ENCODE measurements at places on chromosomes 7 and 10.

- no peak for DNase-seq
These were observed 3.0 kb downstream of the SEMA4G start for GRCh38 chr10:100972115-100972903.

DNA sequence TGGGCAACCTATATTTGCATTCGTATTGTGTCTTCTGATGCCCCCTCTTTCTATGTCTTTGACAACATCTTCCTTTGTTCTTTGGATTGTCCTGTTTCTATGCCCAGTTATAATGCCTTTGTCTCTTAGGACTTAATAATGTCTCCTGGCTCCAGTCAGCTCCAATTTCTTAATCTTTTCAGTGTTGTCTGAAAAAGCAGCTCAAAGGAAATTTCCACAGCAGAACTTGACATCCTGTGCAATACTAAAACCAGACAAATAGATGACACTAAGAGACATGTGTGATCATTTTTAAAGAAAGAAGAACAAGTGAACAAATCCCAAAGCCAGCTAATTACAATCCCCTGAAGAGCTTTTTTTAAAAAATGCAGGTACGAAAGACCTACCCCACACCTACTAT, 47.7 kb upstream of the RNF148 start:
- DNase-seq: no peak

DNA sequence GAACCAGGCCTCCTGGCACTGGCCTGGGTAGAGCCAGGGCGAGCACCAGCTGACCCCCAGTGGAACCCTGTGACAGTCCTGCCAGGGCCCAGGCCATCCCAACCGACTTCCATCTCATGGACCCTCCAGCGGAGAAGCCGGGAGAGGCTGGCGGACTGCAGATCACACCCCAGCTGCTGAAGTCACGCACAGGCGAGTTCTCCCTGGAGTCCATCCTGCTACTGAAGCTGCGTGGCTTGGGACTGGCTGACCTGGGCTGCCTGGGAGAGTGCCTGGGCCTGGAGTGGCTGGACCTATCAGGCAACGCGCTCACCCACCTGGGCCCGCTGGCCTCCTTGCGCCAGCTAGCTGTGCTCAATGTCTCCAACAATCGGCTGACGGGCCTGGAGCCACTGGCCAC, 4.7 kb downstream of the RARRES2 start:
- DNase-seq: no peak

GRCh38 chr10:44949127-44949802, 10.3 kb upstream of the RASSF4 start:
- no peak for DNase-seq

Measured in WTC11 (cell line).